ENCODE measurements at places on chromosomes 7 and 10.

DNA sequence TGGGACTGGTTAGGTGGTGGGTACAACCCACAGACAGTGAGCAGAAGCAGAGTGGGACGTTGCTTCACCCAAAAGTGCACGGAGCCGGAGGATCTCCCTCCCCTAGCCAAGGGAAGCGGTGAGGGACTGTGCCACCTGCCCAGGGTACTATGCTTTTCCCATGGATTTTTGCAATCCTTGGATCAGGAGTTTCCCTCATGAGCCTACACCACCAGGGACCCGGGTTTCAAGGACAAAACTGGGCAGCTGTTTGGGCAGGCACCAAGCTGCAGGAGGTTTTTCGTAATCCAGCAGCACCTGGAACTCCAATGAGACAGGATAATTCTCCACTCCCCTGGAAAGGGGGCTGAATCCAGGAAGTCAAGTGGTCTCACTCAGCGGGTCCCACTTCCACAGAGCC lies 209.1 kb upstream of the CXCL12 start:
- no peak for DNase-seq

DNA sequence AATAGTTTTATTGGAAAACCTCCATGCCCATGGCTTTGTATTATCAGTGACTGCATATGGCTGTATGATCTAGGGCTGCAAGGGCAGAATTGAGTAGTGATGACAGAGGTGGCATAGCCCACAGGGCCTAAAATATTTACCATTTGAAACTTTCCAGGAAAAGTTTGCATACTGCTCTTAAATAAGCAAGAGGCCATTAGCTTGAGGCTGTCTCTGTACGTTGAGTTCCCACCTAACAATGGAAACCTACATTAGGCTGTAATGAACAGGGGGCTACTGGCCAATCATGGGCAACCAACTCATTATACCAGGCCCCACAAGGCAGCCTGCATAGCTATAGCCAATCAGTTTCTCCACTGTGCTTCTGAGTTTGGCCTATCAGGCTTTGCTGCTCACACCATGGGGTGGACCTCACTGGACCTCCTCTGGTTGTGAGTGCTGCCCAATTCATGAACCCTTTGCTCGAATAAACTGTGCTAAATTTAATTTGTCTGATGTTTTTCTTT lies 673 bp upstream of the ST8SIA6 start:
- no peak for DNase-seq

GRCh38 chr7:155973451-155973997 lies 161.3 kb upstream of the SHH start:
- no peak for DNase-seq

DNA sequence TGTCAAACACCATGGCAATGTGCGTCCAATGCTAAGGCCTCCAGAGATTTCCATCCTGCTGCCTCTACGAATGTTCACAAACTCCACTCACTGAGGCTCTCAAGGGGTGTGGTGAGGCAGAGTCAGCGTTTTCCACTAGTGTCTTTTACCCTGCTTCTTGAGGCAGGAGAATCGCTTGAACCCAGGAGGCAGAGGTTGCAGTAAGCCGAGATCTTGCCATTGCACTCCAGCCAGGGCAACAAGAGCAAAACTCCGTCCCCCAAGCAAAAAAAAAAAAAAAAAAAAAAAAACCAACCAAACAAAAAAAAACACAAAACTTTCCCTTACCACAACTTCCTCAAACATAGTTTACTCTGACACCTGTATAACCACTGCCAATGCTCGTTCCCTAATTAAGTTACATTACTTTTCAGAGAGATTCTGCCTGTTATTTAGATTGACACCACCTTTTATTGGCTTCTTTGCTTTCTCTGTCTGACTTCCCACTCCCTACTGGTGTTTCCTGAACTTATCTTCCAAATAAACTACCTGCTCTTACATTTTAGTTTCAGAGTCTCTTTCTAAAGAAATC lies 102.1 kb upstream of the ZNF746 start:
- DNase-seq, result no peak

GRCh38 chr7:108515013-108515412 lies 10.9 kb downstream of the PNPLA8 start:
- no peak for DNase-seq

DNA sequence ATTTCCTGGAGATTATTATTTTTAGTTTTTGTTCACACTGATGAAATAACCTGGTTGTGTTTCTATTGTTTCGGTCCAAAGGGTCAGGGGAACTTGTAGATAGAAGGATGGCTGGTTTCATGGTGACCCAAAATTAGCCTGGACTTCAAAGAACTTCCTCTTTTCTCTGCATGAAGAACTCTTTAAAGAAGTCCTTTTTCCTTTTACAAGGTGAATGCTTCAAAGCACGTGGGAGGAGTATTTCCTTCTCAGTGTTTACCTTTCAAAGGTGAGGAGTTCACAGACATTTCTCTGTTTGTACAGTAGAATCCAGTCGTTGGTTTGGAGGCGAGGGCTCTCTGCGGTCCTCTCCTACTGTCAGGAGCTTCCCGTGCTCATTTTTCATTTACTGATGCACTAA lies 561.7 kb downstream of the GATA3 start:
- DNase-seq, result peak; percentile 90

GRCh38 chr10:100014071-100014762 lies 4.5 kb upstream of the DNMBP start:
- DNase-seq, result no peak

GRCh38 chr10:87505366-87506111 lies 846 bp downstream of the MINPP1 start:
- DNase-seq, result peak; percentile 66

GRCh38 chr7:116641551-116642153 lies 30.3 kb upstream of the MET start:
- no peak for DNase-seq

All from HT-29 (cell line).